Urothelium cell line (cell line): ENCODE measurements at places on chromosomes 1 and 21.

- DNase-seq: no peak
Observed at GRCh38 chr21:27201197-27201596, 234.3 kb upstream of the ADAMTS5 start.

DNA sequence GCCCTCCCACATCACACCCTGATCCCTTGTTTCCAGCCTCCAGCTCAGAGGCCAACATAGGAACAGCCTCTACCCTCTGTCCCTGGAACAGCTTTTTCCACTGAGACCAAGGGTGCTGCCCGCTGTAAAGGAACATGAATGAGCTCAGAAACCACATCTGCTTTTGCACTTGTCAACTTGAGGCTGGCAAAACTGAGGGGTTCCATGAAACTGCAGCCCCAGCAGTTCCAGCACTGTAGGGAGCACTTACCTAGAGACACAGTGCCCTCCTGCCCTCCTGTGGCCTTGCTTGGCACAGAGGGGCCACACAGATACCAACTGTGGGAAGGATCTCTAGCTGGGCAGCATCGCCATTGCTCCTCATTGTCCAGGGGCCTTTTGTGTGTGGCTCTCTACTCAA, 51.7 kb downstream of the ITPKB start:
- DNase-seq: no peak

- DNase-seq: no peak
Observed at GRCh38 chr1:21534146-21534545, 24.9 kb downstream of the ALPL start.

- DNase-seq: no peak
Observed at GRCh38 chr1:8382051-8382505, 64.2 kb downstream of the SLC45A1 start.

- no peak for DNase-seq
Observed at GRCh38 chr1:200977071-200977754, 46.3 kb downstream of the KIF21B start.

GRCh38 chr1:51927029-51927428, 48.5 kb upstream of the NRDC start:
- no peak for DNase-seq

DNA sequence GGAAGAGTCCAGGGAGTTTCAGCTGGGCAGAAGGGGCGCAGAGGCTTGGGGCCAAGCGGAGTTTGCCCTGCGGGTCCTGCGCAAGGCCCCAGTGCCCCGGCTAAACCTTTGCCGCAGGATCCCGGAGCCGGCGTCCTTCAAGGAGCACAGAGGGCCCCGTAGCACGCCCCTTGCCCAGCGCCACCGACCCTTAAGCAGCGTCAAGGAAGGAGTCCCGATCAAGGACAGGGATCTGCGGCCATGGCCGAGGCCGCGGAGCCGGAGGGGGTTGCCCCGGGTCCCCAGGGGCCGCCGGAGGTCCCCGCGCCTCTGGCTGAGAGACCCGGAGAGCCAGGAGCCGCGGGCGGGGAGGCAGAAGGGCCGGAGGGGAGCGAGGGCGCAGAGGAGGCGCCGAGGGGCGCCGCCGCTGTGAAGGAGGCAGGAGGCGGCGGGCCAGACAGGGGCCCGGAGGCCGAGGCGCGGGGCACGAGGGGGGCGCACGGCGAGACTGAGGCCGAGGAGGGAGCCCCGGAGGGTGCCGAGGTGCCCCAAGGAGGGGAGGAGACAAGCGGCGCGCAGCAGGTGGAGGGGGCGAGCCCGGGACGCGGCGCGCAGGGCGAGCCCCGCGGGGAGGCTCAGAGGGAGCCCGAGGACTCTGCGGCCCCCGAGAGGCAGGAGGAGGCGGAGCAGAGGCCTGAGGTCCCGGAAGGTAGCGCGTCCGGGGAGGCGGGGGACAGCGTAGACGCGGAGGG, 520 bp downstream of the CLIC6 start:
- no peak for DNase-seq

- DNase-seq: no peak
Observed at GRCh38 chr1:34547046-34547674, 207.7 kb upstream of the GJB5 start.

GRCh38 chr1:200896531-200897196, 2.0 kb downstream of the INAVA start:
- peak; percentile 88 for DNase-seq

DNA sequence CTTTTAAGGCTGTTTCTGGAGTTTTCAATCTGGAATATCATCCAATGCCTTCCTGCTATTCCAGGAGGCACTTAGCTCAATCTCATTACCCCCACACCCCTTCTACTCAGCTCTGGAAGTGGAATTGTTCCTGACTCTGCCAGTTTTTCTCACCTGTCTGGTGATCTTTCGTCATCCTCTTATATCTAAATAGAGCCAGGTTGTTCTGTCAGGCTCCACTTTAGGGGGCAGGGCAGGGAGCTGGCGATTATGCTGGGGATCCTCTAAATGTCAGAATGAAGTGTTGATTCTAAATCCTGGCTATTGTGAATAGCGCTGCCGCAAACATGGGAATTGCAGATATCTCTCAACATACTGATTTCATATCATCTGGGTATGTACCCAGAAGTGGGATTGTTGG, 63.6 kb upstream of the ETV3 start:
- no peak for DNase-seq

DNA sequence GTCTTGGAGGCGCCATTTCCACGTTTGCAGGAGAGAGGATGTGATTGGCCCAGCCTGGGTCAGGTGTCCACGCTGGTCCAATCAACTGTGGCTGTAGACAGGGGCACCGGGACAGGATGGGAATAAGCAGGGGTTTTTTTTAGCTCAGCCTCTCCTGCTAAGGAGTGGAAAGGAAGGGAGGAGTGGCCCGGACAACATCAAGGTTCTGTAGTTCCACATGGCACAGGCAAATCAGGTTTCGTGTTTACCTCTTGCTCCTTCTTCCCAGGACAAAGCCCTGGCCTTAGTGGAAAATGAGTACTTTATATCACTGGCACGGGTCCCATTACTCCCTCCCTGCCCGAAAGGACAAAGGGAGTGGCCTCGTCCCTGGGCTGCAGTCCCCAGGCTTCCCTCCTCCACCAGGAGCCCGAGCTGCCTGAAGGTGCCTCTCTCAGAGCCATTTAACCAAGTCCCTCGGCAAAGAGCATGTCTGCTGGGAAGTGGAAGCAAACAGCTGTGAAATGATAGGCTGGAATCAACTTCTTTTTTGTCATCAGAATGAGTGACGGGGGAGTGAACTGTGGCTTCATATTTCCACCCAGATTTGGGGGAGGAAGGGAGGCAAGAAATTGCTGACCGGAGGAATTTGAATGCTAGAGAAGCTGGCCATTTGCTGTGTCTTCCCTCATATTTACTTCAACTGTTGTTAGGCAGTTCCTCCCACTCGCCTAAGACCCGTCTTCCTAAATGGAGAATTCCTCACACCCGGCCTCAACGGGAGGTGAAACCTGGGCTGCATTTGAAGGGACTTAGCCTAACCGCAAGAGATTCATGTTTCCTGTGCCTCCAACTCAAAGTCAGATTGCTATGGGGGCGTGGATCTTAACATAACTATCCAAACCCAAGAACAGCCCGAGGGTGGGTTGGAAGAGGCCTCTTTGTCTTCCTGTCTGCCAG, 84.9 kb upstream of the SLC44A3 start:
- peak; percentile 72 for DNase-seq

DNA sequence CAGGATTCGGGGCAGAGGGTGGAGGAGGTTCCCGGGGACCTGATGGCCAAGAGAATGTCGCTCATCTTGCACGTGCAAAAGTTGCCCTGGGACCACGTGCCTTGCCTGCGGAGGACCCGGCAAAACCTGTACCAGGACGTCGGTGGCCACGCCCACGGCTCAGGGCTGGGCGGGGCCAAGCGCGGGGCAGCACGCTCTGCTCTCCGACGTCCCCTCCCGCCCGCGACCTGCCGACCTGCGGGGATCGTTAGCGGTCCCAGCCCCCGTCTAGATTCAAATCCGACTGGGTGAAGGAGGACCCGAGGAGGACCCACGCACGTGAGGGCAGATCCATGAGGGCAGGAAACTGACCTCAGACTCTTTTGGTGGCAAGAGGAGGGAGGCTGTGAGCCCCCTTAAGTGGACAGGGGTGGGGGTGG, at the start of gene C1orf167:
TSS of gene C1orf167 (plus strand) at position 206 of the 419 bp plus-strand sequence. CDS start 2,208 bp downstream, outside the sequence.
- no peak for DNase-seq

DNA sequence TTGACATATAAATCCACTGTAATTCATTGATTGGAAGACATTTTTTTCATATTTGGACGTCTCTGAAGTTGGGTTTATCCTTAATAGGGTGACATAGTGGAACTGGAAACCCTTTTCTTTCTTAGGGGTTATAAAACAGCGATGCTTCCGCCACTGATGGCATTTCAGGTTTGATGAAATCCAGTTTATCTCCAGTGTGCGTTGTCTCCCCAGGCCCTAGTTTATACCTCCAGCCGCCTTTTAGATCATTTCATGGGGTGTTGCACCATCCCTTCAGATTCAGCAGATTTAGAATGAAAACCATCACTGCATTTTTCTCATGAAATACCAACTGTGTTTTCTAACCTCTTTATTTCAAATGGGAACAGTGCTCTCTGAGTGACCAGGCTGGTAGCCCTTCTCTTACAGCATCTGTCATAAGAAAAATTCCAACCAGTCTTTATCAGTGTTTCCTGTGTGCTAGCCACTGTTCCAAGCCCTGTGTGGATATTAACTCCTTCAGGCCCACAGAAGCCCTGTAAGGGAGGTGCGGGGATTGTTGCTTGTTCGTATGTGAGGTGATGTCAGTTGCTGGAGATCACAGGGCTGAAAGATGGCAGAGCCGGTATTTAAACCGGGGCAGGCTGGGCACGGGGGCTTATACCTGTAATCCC, 19.0 kb downstream of the H6PD start:
- DNase-seq: no peak

DNA sequence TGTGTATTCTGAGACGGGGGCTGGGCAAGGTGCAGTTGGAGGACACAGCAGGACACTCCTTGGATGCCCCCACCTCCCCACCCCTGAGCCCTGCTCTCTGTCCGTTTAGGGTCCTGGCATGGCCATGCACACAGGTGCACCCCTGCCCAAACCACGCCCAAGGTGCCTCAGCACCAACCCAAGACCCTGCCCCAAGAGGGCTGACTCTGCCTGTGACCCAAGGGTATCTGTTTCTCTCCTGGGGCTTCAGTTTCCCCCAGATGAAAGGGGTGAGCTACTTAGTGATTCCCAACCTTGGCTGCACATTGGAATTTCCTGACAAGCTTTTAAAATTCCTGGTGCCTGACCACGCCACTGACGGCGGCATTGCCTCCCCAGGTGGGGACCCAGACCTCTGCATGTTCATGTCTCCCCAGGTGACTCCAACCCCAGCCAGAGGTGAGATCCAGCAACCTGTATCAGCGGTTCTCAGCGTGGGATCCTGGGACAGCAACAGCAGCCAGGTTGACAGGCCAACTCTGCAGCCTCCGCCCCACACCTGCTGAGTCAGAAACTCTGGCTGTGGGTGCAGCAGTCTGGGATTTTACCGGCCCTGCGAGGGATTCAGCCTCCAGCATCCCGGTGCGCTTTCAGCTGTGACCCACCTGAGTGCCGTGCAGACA, 483.4 kb downstream of the NPHP4 start:
- DNase-seq: no peak
